ENCODE measurements at places on chromosomes 5 and 9. TPM values are rescaled to one million over a fixed set of nuclear protein-coding genes. Genes with fewer than 3 reads are reported as not detected.

GRCh38 chr5:73359395-73359794 is 89.2 kb downstream of the FOXD1 start:
- no peak for DNase-seq

DNA sequence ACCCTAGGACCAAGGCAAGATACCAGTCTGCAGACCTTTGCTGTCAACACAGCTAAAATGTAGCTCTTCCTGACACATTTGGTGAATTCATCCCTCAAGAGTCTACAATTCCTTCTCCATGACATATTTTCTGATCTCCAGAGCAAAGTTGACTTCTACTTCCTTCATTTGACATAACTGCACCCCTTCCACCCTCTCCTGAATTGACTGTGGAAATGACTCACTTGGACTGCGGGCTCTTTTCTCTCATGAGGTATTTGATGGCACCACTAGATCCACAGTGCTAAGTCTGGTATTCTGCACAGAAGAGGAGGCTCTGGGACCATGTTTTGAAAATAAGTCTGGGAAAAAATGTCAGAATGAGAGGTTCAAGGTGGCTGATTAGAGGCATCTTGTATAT is 338.4 kb upstream of the TRPC7 start:
- DNase-seq = no peak

Gene TAF11L5
- polyA plus RNA-seq = not detected

GRCh38 chr5:120293796-120294195 is 170.3 kb upstream of the PRR16 start:
- DNase-seq = no peak

Gene C5
- 7.4 TPM for polyA plus RNA-seq

GRCh38 chr5:172690258-172691075 is 49.4 kb downstream of the NEURL1B start:
- DNase-seq = no peak

- DNase-seq = no peak
These were observed 8.8 kb upstream of the TGFBI start for GRCh38 chr5:136020001-136020382.

Gene PCDHGB3
- polyA plus RNA-seq = 1.2 TPM

Measured in muscle of back (tissue), 13 donors.